Caki2 (cell line): ENCODE measurements at places on chromosomes 7 and 10. TPM values are rescaled to one million over a fixed set of nuclear protein-coding genes. Genes with fewer than 3 reads are reported as not detected.

BLNK gene
- not detected in 2 replicates for total RNA-seq

PPP1R17 gene
- total RNA-seq = not detected in 2 replicates

NUDT13 gene
- total RNA-seq = 3.4 and 4.7 TPM in 2 replicates

PTPN20 gene
- total RNA-seq = 12.7 and 13.6 TPM in 2 replicates

ARHGAP22 gene
- 3.5 and 14.8 TPM in 2 replicates for total RNA-seq

CHAT gene
- not detected in 2 replicates for total RNA-seq

HKDC1 gene
- 52.3 and 68.0 TPM in 2 replicates for total RNA-seq

EMX2 gene
- total RNA-seq = 3.2 TPM in 1 of 2 replicates, not detected in the other

H2BK1 gene
- total RNA-seq = not detected in 2 replicates

CHST3 gene
- total RNA-seq = 45.2 and 49.3 TPM in 2 replicates

GNAT3 gene
- total RNA-seq = not detected in 2 replicates

CYP3A4 gene
- not detected in 2 replicates for total RNA-seq

LIPF gene
- not detected in 2 replicates for total RNA-seq

UCN3 gene
- total RNA-seq = not detected in 2 replicates

LOXL4 gene
- 0.72 and 1.5 TPM in 2 replicates for total RNA-seq

CYP2C9 gene
- not detected in 2 replicates for total RNA-seq

ZFYVE27 gene
- total RNA-seq = 18.9 and 30.5 TPM in 2 replicates

OR13A1 gene
- not detected in 2 replicates for total RNA-seq

EN2 gene
- total RNA-seq = 1.3 and 6.7 TPM in 2 replicates

TSPAN15 gene
- 29.9 and 51.0 TPM in 2 replicates for total RNA-seq

SLC26A3 gene
- total RNA-seq = not detected in 2 replicates

THSD7A gene
- total RNA-seq = 0.06 and 0.20 TPM in 2 replicates

CHCHD1 gene
- total RNA-seq = 54.0 and 109 TPM in 2 replicates

EBLN1 gene
- total RNA-seq = not detected in 2 replicates

VAX1 gene
- total RNA-seq = 0.27 and 0.67 TPM in 2 replicates

SVOPL gene
- total RNA-seq = not detected in 2 replicates

ZNF425 gene
- total RNA-seq = 2.9 and 7.1 TPM in 2 replicates

CALHM3 gene
- total RNA-seq = 0.47 TPM in 1 of 2 replicates, not detected in the other

KIF11 gene
- 7.4 and 15.1 TPM in 2 replicates for total RNA-seq

PLPP4 gene
- total RNA-seq = 6.8 and 6.9 TPM in 2 replicates

DOCK4 gene
- total RNA-seq = 3.5 and 9.5 TPM in 2 replicates

ASZ1 gene
- total RNA-seq = not detected in 2 replicates

INA gene
- total RNA-seq = not detected in 2 replicates

SPDYE6 gene
- total RNA-seq = not detected in 2 replicates

PON1 gene
- not detected in 2 replicates for total RNA-seq

TUBB8 gene
- not detected in 2 replicates for total RNA-seq

SLC26A5 gene
- total RNA-seq = not detected in 2 replicates

SUN3 gene
- not detected in 2 replicates for total RNA-seq

C10orf67 gene
- total RNA-seq = 0.07 and 0.14 TPM in 2 replicates

SORCS1 gene
- not detected in 2 replicates for total RNA-seq

HOXA4 gene
- total RNA-seq = 5.6 and 10.3 TPM in 2 replicates

ZP3 gene
- total RNA-seq = 17.1 and 21.8 TPM in 2 replicates
